ENCODE measurements at places on chromosomes 5 and 9. TPM values are rescaled to one million over a fixed set of nuclear protein-coding genes. Genes with fewer than 3 reads are reported as not detected.

Gene CLPTM1L
- total RNA-seq: 34.2 TPM

Gene SLC34A3
- not detected for total RNA-seq

Gene ADGRD2
- total RNA-seq: not detected

Gene OGN
- 19.2 TPM for total RNA-seq

Gene REXO4
- 16.5 TPM for total RNA-seq

Gene CDH6
- 2.8 TPM for total RNA-seq

Gene PPP3R2
- not detected for total RNA-seq

Gene DRD1
- not detected for total RNA-seq

Gene ADAMTSL2
- 6.0 TPM for total RNA-seq

Gene CCNO
- not detected for total RNA-seq

Gene IL13
- total RNA-seq: not detected

Gene ANKRD18B
- not detected for total RNA-seq

Gene TNFSF15
- 0.11 TPM for total RNA-seq

Gene CSF1R
- 15.5 TPM for total RNA-seq

Gene CDK5RAP2
- 63.6 TPM for total RNA-seq

Gene TRAF1
- total RNA-seq: 2.6 TPM

Gene ZDHHC11B
- 13.4 TPM for total RNA-seq

Gene GPR21
- total RNA-seq: 0.58 TPM

Gene TLE1
- 8.5 TPM for total RNA-seq

Gene MAMDC2
- 9.0 TPM for total RNA-seq

Gene MYMK
- total RNA-seq: not detected

Data from left ventricle myocardium inferior (tissue), 1 donor.